ENCODE measurements at places on chromosomes 6 and 20. TPM values are rescaled to one million over a fixed set of nuclear protein-coding genes. Genes with fewer than 3 reads are reported as not detected.

- DNase-seq, result peak; percentile 53
These were observed 92.0 kb downstream of the JAG1 start for GRCh38 chr20:10581823-10582222.

DNA sequence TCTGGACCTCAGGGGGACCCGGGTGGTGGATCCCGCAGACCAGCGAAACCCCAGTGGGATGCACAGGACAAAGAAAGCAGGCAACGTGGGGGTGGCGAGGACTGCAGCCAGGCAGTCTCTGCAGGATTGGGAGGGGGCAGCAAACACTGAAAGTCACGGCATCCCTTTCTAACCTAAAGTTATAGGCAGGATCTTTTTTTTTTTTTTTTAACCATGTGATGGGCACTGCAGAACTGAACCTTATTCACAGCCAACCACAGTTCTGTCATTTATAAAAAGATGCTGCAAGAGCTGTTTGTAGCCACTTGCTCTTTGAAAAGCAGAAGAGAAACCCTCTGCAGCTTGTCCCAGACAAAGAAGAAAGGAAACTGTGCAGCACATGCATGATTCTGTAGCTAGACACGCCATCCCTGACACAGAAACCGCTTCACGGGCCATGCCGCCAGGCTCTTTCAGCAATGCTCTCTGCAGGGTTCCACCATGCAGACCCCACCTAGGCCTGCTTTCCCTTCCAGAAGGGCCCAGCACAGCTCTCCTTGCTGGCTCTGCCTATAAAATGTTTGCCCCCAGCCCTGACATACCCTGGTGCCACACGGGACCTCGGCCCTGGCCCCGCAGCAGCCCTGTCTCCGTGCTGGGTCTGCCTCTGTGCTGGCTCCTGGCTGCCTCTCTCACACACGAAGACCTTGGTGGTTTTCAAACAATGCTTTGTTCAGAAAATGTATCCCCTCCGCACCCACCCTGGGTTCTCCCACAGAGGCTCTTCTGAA, 70.8 kb downstream of the PYGB start:
- DNase-seq, result peak; percentile 70

- DNase-seq, result no peak
These were observed 33.4 kb downstream of the FOXC1 start for GRCh38 chr6:1643111-1643510.

GRCh38 chr20:23200914-23201313, 114.8 kb upstream of the CD93 start:
- DNase-seq, result no peak

DNA sequence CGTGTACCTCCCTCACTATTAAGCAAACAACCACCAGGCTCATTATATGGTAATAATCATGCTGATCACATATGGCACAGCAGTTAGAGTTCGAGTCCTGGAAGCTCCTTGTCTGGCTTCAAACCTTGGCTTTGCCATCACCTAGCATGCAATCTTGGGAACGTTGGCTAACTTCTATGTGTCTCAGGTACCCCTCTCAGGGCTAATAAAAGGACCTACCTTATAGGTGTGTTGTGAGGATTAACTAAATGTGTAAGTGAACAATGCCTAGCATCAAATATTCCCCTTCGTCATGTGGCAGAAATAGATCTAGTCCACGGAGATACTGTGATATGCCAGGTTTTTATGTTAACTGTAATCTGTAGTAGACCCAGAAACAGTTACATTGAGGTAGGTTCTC, 10.4 kb downstream of the CYP24A1 start:
- no peak for DNase-seq

DNA sequence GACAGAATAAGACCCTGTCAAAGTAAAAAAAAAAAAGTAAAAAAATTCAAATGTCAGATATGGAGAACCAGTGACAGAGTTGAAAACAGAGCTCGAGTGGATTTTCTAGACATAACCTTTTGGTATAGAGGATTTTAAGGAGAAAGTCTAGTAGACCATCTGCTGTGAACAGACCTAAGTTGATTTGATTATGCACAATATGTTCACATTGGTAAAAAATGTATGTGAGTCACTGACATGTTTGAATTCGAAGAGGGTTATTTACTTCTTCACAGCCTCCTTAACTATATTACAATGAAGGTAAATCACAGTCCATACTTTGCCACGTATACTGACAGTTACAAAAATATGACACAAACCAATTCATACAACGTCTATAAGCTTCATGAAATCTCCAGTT, 7.4 kb downstream of the TINAG start:
- DNase-seq, result no peak

GRCh38 chr6:69337311-69337710, 459.5 kb downstream of the LMBRD1 start:
- DNase-seq, result peak; percentile 28

GRCh38 chr6:33837971-33838665, 34.3 kb upstream of the MLN start:
- peak; percentile 31 for DNase-seq

DNA sequence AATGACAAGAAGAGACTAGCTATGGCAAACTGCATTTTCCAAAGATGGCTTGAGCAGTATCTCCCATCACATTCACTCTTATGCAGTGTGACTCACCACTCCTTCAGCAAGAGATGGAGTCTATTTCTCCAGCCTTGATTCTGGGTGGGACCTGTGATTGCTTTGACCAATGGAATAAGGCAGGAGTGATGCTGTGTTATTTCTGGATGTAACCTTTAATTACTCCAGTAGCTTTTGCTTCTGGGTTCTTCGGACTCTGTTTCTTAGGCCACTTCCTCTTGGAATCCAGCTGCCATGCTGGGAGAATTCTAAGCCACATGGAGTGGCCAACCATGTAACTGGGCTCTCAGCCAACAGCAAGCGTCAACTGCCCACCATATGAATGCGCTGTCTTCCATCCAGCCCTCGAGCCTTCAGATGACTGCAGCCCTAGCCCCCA, 50.7 kb downstream of the TGM2 start:
- no peak for DNase-seq

DNA sequence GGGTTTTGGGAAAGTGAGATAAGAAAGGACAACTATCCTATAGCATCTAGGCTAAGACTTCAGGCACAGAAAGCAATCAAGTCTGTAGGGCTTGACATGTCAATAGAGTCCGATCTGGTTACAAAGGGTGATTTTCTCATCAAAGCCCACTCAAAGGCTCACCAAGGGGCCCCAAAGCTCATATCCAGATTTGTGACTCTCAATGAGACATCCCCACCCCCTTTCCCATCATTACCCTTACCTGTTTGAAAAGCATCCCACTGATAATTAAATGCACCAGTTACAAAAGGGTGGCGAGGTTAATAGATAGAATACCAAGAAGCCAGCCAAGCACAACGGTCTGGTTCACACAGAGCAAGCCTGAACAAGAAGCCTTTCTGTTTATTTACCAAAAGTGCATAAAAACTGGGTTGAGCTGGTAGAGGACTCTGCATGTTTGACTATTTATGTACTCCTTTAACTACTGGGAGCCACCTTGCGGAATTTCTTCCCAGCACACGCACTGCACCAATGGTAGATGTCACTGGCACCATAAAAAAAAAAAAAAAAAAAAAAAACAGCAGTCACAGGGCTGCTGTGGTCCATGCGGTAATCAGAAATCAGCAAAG, 6.1 kb downstream of the JAG1 start:
- no peak for DNase-seq

GRCh38 chr6:43205849-43206248, 23.4 kb downstream of the DNPH1 start:
- no peak for DNase-seq

DNA sequence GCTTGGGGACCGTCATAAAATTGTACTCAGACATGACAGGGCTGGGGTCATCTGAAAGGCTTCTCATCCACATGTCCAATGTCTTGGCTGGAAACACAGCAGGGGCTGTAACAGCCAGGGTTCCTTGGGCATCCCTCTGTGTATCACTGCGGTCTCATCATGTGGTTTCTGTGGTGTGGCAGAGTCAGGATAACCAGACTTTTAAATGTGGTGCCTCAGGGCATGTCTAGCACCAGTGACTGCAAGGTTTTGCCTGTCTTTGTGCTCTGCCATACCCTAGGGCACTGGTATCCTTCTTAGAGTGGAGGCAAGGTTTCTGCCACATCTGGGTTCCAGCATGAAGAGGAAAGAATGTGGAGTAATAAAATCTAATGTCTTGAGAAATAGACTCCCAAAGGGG, 124.2 kb downstream of the PLEKHG1 start:
- no peak for DNase-seq

DNA sequence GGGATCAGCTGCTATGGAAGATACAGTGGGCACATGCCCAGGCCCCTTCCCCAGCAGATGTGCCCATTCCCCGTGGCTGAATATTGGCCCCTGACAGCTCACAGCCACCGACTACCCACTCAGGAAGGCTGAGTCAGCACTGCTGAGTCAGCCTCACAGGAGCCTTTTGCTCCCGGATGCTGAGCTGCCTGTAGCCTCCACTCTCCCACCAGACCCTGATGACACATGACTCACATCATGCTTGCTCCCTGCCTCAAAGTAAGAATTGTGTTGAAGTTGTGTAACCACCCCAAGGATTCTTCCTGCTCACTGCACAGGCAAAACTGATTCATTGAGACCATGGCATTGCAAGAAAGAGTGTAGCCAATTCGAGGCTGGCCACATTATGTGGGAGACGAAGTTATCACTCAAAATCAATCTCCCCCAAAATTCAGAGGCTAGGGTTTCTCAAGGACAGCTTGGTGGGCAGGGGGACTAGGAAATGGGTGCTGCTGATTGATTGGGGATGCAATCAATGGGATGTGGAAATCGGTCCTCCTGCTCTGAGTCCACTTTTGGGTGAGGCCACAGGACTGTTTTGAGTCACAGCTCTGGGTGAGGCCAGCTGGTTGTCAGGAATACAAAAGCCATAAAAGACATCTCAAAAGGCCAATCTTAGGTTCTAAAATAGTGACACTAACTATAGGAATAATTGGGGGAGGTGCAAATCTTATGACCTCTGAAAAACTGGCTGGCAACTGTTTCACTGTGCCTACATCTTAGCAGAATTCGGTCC, 556.6 kb upstream of the CDH4 start:
- DNase-seq, result no peak

- no peak for DNase-seq
These were observed 35.9 kb downstream of the LAMP5 start for GRCh38 chr20:9550283-9550682.

DNA sequence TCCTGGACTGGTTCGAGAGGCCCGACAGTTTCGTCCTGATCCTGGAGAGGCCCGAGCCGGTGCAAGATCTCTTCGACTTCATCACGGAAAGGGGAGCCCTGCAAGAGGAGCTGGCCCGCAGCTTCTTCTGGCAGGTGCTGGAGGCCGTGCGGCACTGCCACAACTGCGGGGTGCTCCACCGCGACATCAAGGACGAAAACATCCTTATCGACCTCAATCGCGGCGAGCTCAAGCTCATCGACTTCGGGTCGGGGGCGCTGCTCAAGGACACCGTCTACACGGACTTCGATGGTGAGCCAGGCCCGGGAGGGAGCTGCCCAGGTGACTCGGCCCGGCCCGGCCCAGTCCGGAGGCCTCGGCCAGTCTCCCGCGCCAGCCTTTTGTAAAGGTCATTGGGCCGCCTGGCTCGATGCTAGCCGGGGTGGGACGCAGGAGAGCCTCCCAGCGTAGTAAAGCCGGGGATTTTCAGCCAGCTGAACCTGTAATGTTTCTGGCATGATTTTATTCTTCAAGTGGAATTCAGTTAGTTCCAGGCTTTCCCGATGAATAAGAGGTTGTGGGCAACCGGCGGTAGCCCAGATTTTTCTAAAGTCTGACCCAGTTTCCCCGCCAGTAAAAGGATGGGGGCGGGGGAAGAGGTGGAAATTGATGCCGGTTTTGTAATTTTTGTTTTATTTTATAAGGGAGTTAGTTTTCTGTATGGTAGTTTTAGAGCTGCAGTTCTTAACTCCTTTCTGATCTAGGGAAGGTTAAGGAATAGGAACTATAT, 1.4 kb downstream of the PIM1 start:
- DNase-seq, result peak; percentile 77

- DNase-seq, result no peak
These were observed 137.0 kb downstream of the SLC23A2 start for GRCh38 chr20:4864311-4864752.

GRCh38 chr20:51958099-51959065, 156.1 kb upstream of the SALL4 start:
- DNase-seq, result peak; percentile 19

GRCh38 chr6:167921831-167922230, 75.6 kb upstream of the KIF25 start:
- no peak for DNase-seq

DNA sequence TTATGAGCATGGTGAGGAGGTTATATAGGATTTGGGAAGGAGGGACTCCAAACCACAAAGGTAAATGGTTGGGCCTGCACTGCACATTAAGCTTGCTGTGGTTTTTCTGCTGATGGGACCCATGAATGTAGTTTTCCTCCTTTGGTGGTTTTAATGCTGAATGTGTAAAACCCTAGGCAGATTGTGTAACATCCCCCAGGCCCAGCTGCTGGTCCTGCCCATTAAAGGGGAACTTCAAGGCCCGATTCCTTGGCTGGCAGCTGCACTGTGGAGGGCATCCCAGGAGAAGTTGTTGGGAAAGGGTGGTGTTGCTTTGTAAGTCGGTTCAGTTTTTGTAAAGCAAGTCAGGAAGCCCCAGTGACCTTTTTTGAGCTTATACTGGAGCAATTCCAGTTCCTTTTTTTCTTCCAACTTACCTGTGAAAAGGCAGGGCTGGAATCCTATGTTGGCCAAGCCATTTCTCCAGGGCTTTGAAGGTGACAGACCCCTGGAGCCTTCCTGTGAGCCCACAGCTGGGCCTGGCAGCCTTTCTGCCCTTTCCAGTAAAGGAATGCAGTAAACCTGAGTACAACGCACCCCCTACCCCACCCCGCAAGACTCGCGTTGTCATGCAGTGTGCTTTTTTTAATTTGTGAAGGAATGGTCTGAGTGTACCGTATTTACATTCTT, 43.1 kb upstream of the NAA20 start:
- DNase-seq, result peak; percentile 87

GRCh38 chr6:36028877-36029324, 1.3 kb downstream of the MAPK14 start:
- DNase-seq, result peak; percentile 74

DNA sequence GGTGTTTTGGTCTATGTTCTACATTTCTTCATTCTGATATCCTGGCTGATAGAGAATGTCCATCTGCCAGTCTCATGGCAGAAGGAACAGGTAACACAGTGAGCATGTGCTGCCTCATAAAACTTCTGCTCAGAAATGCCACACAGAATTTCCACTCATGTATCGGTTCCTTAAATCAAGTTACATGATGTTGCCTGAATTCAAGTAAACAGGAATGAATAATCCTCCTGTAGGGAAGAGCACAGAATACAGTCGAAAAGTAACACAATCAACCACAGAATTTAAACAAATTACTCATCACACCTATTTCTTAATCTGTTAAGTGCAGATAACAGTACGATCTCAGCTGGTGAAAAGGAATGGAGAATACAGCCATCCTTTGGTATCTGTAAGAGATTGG, 74.7 kb downstream of the FAM217A start:
- no peak for DNase-seq

Gene DNAH8
- 2.0 TPM for polyA plus RNA-seq

Gene EEF1A2
- 856 TPM for polyA plus RNA-seq

Gene TGM2
- 12.5 TPM for polyA plus RNA-seq

Gene PGC
- polyA plus RNA-seq, result 0.41 TPM

Gene WTAP
- 68.5 TPM for polyA plus RNA-seq

Gene NRSN2
- polyA plus RNA-seq, result 30.6 TPM

Gene GJA1
- polyA plus RNA-seq, result 63.8 TPM

Gene SLPI
- polyA plus RNA-seq, result not detected
